Astrocyte of the hippocampus (primary cell): ENCODE measurements at places on chromosomes 3 and 15.

- DNase-seq: peak; percentile 87
Measured at GRCh38 chr3:11118181-11118682, 36.1 kb upstream of the HRH1 start.

- no peak for DNase-seq
Measured at GRCh38 chr3:106809623-106810299, 567.5 kb upstream of the CCDC54 start.

DNA sequence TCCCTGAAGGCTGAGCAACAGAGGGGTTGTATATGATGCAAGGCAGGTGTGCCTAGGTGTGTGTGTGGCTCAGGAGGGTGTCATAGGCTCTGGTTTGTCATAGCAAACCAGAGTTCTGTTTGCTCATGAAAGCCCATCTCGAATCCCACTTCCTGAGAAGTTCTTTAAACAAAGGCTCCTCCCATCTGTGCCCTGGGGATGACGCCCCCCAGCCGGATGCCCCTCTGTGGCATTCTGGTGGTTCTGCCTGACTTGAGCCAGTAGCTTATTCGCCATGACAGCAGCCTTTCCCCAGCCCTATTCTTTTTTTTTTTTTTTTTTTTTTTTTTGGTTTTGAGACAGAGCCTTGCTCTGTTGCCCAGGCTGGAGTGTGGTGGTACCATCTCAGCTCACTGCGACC, 45.4 kb downstream of the PDIA5 start:
- no peak for DNase-seq

GRCh38 chr3:143427631-143428030, 308.1 kb downstream of the CHST2 start:
- DNase-seq: no peak

DNA sequence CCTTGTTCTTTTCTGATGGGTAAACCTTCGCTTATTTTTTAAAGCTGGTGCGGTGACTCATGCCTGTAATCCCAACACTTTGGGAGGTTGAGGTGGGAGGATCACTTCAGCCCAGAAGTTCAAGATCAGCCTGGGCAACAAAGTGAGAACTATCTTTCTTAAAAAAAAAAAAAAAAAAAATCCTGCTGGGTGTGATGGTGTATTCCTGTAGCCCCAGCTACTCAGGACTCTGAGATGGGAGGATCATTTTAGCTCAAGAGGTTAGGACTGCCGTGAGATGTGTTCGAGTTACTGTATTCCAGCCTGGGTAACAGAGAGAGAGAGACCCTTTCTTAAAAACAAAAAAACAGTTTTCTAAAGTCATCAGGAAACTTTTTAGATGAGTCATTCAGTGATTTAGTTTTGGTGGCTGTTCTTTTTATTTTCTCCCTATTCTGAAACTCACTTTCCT, 37.7 kb downstream of the SLMAP start:
- DNase-seq: no peak

DNA sequence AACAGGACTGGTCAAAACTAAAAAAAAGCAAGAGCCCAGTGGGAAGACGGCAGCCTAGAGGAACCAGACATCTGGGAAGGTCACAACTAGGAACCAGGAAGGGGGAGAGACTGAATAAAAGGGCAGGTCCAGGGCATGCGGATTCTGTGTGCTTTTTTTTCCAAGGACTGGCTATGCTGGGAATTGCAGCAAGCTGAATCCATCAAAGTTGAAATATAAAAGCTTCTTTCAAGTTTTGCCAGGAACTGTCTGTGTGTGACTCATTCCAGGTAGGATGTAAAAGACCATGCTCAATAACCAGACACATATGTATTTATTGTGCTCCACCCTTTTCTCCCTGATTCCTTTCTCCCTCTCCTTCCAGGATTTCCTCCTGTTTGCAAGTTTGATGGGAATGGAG, 47.9 kb upstream of the CCDC80 start:
- peak; percentile 22 for DNase-seq

DNA sequence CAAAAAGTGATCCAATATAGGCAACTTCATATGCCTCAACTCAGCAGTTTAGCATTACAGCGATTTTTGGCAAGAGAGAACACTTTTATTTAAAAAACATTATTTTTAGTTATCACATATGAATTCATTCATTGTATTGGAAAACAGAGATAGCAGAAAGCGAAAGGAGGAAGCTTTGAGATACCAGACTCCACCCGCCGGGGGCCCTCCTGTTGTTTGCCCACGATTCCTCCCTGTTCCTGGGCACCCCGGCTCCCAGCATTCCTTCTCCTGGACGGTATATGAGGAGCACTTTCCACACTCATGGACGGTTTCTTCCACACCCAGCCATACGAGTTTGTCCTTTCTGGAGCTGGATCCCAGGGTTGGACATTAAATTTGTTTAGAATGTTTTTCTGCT, 18.2 kb downstream of the APBA2 start:
- DNase-seq: no peak

- DNase-seq: peak; percentile 70
Measured at GRCh38 chr3:168040607-168041208, 55.0 kb downstream of the GOLIM4 start.

GRCh38 chr3:126671521-126671920, 16.6 kb upstream of the TXNRD3 start:
- DNase-seq: no peak

DNA sequence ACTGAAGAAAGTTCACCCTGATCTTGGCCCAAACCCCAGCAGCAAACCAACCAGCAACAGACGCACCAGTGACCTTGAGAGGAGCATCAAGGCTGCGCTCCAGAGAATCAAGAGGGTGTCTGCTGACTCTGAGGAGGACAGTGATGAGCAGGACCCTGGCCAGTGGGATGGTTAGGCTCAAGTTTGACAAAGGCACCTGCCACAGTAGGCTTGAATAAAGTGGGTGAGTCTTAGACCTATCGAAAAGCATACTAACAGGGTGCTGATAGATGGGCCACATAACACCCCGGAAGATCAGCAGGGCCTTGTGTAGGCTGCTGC, 23.9 kb downstream of the WHAMM start:
- no peak for DNase-seq

DNA sequence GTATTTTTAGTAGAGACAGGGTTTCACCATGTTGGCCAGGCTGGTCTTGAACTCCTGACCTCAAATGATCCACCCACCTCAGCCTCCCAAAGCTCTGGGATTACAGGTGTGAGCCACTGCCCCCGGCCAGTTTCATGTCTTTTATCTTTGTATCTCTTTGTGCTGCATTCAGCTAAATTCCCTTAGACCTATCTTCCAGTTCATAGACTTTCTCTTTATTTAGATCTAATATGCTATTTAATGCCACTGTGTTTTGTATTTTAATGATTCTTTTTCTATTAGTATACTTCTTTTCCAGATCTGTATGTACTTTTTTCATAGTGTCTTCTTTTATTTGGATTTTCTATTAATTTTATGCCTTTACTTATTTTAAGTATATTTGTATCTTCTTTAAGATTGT, 14.9 kb downstream of the MINAR1 start:
- no peak for DNase-seq

- DNase-seq: peak; percentile 94
Measured at GRCh38 chr15:52651868-52652267, 27.3 kb downstream of the ATOSA start.

GRCh38 chr15:93779341-93779740, 452.0 kb upstream of the MCTP2 start:
- no peak for DNase-seq

- no peak for DNase-seq
Measured at GRCh38 chr3:4971838-4972237, 7.4 kb upstream of the BHLHE40 start.

- DNase-seq: no peak
Measured at GRCh38 chr15:58403581-58403980, 28.2 kb upstream of the LIPC start.

DNA sequence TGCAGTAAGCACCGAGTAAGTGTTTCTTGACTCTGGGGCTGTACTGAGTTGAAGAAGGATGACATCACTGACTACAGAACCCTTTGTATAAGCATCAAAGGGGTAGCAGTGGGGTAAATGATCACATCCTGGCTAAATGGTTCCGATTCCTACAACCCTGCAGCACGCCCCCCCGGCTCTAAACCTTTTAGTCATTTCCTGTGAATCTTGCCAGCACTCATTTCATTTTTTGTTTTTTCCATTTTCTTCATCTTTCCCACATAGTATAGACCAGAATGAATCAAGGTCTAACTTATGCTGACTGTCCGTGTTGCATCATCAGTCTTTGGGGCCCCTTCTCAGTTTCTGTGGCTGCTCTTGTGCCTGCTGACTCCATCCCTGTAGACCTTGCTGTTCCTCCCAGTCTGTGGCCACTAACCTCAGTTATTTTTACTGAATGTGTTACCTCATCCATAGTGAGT, 383.1 kb upstream of the TPRG1 start:
- DNase-seq: peak; percentile 83

DNA sequence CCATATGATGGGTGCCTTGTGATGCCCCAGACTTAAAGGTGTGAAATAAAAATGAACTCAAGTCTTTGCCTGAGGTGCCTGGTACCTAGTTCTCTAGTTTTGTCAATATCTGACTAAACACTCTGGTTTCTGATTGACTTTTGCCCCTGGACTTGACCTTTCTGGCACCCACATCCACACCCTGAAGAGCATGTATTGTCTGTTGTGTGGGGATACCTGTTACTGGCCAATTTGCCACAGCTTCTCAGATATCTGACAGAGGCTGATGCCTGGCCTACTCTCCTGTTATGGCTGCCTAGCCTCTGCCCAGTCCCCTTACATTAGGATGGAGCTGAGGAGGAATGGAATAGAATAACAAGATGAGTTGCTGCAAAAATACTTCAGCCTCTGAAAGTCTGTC, 3.6 kb downstream of the ZBTB38 start:
- no peak for DNase-seq

DNA sequence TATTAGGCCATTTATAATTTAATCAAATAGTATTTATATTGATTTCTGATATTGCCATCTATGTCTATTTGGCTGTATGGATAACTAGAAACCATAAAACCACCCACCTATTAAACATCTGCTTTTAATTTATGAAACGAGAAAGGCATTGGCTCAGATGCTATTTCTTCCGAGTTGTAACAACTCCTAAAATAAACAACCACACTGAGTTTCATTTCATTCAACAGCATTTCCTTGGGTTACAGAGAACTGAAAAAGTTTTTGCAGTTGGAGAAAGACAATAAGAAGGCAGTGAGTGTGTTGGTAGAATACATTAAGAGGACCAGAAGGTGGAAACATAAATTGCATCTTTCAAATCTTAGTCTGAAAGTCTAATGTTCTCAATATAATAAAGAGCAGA, 79.1 kb downstream of the AQR start:
- no peak for DNase-seq

DNA sequence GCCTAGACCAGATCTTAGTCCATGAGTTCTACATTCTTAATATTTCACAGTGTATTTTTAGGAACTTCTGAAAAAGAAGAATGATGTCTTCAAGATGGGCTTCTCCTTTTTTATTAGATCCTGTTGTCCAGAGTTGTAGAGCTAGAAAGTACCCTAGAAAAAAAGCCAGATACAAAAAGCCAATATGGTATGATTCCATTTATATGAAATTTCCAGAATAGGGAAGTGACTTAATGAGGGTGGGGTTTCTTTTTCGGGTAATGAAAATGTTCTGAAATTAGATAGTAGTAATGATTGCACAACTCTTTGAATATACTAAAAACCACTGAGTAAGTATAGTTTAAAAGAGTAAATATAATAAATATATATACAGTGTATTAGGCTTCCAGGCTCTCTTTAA, 116.9 kb downstream of the NFKBIZ start:
- no peak for DNase-seq

DNA sequence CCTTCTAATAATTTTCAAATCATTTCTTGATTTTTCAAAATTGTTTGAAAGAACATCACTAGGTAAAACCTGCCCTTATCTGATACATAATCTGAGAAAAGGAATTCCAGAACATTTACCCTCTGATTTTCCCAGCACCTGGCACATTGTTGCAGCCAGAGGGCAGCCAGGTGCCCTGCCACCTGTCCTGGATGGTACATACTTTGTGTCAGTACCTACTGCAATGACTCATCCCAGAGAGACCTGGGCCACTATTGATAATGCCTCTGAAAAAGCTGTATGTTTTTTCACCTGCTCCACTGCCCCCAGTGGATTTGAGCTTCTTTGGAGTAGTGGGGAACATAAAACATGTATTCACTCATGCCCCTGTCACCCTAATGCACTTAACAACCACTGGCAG, 648.9 kb upstream of the GBE1 start:
- no peak for DNase-seq

DNA sequence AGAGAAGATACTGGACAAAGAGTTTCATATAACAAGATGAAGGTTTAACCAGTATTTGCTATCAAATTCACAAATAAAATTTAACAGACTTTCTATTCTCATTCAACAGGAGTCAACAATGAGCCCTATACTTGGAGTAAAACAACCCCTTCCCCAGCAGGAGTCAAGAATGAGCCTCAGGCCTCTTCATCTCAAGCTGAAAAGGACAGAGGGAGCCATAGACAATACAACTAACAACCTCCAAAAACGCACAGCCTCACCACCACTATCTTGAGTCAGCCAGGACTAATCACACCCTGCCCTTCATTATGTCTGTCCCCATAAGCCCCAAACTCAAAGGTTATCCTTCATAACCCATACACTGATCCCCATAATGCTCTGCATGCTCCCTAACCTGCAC, 36.4 kb downstream of the ETFA start:
- DNase-seq: no peak

DNA sequence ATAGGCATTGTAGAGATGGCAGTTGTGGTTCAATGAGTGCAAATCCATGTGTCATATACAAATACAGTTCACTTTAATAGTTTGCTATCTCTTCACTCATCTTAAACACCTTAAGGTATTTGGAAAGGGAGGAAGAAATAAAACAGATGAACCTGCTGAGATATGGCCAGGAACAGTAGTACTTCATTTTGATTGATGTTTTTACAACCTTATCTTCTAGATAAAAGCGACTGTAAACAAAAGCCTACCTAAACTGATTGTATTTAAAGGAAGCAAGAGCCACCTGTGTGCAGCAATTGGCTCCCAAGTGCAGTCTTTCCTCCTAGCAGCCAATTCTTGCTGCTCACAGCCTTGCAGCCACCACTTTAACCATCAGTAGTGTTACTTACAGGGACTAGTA, 217.7 kb downstream of the CDIN1 start:
- DNase-seq: no peak

- no peak for DNase-seq
Measured at GRCh38 chr3:132292042-132292441, 25.2 kb upstream of the ACP3 start.

DNA sequence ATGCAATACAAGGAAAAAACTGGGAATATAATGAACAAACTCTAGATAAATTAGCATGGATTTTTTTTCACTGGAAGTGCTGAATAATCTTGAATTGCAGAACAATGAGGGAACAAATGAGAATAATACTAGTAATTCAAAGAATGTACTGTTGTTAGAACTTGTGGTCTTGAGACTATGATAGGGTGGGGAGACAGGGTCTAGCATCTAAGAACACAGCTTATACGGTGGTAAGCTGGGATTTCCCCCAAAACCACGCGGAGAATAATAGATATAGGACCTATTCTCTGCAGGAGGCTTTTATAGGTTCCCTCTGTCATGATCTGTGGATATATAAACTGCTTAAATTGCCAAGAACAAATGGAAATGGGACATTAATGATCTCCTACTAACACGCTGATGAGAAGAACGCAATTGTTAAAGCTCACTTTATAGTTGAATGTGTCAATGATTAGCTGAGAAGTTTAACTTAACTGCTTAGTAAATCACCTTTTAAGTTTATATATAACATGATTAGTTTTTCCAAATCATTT, 692.3 kb downstream of the ZPLD1 start:
- peak; percentile 71 for DNase-seq
